ENCODE measurements at places on chromosomes 13 and 19.

GRCh38 chr13:94210816-94211215 is 268.7 kb downstream of the DCT start:
- H3K27ac ChIP-seq: no peak overlapping the region
- H3K36me3 ChIP-seq: no peaks in the 10 kb centered on the region
- H3K4me3 ChIP-seq: no peak overlapping the region
- peaks cover 26% of the 10 kb centered on the region for H3K4me1 ChIP-seq

DNA sequence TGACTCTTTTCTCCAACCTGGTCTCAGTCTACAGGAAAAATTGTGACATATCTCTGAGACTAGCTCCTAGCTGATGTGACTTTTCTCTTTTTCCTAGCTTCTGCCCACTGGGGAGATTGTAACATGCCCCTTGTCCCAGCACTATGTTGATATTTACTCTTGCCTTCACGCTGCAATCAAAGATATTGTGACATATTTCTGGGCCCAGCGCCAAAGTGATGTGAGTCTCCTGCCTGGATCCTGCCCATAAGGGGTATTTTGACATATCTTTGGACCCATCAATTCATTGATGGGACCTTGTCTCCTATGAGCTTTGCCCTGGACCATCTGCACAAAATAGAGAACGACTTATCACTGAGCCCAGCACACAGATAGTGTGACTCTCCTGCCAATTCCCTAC is 41.1 kb downstream of the ZNF729 start:
- DNase-seq: no peak
- H3K27me3 ChIP-seq: no peaks in the 10 kb centered on the region
- peaks cover 6% of the 10 kb centered on the region for H3K36me3 ChIP-seq
- H3K4me1 ChIP-seq: no peaks in the 10 kb centered on the region
- H3K4me3 ChIP-seq: no peak overlapping the region

- no peak overlapping the region for H3K27ac ChIP-seq
- peak overlapping the region; percentile 69 for H3K4me3 ChIP-seq
- peaks cover 8% of the 10 kb centered on the region for H3K27me3 ChIP-seq
- peaks cover 1% of the 10 kb centered on the region for H3K36me3 ChIP-seq
- peaks cover 2% of the 10 kb centered on the region for H3K4me1 ChIP-seq
- DNase-seq: no peak
These were observed 8.1 kb upstream of the ARRDC2 start for GRCh38 chr19:17999684-18000479.

DNA sequence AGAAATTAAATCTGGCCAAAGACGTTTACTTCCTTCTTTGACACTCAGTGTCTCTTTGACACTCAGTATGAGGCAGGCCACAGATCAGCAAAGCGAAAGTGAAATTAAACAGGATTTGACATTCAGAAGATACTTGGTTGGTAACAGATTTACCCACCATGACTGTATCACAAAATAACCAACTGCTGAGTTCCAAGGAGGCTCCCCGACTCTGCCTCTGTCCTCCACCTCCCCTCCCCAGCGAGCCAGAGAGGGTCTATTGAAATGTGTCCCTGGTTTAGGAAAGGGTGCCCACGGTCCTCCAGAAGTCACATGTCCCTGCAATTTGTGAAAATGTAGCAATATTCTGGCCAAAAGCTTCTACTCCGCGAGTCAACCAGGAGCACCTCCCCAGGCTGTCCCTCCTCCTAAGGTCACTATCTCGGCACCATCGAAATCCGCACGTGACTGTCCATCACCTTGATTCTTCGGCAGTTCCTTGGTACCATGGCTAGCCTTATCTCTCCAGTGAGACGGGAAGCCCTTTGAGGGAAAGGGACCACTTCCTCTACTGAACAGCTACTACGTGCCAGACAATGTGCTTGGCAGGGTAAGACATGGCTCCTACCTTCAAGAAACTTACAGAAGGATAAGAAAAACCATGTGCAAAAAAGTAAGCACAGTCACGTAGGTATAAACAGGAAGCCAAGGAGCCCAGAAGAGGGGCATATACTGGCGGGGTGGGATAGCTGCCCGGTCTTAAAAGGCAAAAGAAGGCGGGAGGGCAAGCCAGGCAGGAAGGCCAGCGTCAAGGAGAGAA is 1.5 kb downstream of the N4BP2L1 start:
- no peak for DNase-seq
- H3K27me3 ChIP-seq: peaks cover 8% of the 10 kb centered on the region
- peaks cover 17% of the 10 kb centered on the region for H3K4me1 ChIP-seq
- H3K27ac ChIP-seq: peak overlapping the region; percentile 93
- peaks cover 19% of the 10 kb centered on the region for H3K36me3 ChIP-seq

GRCh38 chr19:30488191-30488590 is 116.0 kb downstream of the ZNF536 start:
- H3K27me3 ChIP-seq: peaks cover 21% of the 10 kb centered on the region
- DNase-seq: no peak
- peaks cover 10% of the 10 kb centered on the region for H3K4me1 ChIP-seq
- no peaks in the 10 kb centered on the region for H3K36me3 ChIP-seq

- peaks cover 33% of the 10 kb centered on the region for H3K27me3 ChIP-seq
- peak overlapping the region; percentile 76 for H3K27ac ChIP-seq
- DNase-seq: no peak
- no peak overlapping the region for H3K4me3 ChIP-seq
- peaks cover 4% of the 10 kb centered on the region for H3K4me1 ChIP-seq
These were observed 44.8 kb downstream of the ANKRD10 start for GRCh38 chr13:110869805-110870706.

- no peak overlapping the region for H3K4me3 ChIP-seq
- no peak overlapping the region for H3K27ac ChIP-seq
- DNase-seq: no peak
- H3K36me3 ChIP-seq: no peaks in the 10 kb centered on the region
- H3K4me1 ChIP-seq: peaks cover 5% of the 10 kb centered on the region
These were observed 53.7 kb upstream of the MAB21L1 start for GRCh38 chr13:35530147-35530546.

DNA sequence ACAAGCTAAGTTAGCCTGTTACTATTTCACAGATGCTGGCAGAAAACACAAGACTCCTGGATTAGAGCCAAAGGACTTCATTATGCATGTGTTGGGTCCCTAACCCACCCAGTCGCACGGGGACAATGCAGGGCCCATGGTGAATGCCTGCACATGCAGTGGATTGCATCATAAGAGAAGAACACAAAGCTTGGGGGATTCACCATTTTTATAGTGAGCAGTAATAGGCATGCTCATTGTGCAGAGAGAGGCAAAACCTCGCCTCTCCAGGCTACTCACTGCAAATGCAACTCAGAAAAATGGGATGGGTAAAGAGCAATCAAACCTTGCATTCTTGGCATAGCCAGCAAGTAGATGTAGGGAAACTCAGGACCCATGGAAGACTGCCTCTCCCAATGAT is 115.8 kb downstream of the DIAPH3 start:
- H3K4me3 ChIP-seq: no peak overlapping the region
- H3K27ac ChIP-seq: no peak overlapping the region
- DNase-seq: no peak
- no peaks in the 10 kb centered on the region for H3K36me3 ChIP-seq
- no peaks in the 10 kb centered on the region for H3K27me3 ChIP-seq
- H3K4me1 ChIP-seq: no peaks in the 10 kb centered on the region

- peaks cover 19% of the 10 kb centered on the region for H3K4me1 ChIP-seq
- no peak overlapping the region for H3K4me3 ChIP-seq
- no peaks in the 10 kb centered on the region for H3K27me3 ChIP-seq
These were observed 917.6 kb downstream of the PCDH9 start for GRCh38 chr13:66312312-66313087.

Data from progenitor cell of endocrine pancreas (in vitro differentiated cells).